ENCODE measurements at places on chromosomes 2 and 18.

DNA sequence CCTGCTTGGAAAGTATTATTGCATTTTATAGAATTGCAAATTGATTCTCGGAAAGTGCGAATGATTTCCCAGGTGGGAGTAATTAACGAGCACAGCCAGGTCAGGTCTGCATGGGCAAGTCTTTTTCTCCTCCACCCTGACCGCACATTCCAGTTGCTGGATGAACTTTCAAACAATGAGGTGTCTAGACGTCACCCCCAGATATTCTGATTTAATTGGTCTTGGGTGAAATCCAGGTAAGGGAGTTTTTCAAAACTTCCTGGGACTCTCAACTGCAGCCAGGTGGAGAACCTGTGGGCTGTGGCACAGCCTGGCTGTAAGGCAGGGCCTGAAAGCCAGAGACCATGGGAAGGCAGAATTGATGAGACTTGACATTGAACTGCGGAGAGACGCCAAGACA lies 15.9 kb upstream of the RNF152 start:
- DNase-seq: no peak

DNA sequence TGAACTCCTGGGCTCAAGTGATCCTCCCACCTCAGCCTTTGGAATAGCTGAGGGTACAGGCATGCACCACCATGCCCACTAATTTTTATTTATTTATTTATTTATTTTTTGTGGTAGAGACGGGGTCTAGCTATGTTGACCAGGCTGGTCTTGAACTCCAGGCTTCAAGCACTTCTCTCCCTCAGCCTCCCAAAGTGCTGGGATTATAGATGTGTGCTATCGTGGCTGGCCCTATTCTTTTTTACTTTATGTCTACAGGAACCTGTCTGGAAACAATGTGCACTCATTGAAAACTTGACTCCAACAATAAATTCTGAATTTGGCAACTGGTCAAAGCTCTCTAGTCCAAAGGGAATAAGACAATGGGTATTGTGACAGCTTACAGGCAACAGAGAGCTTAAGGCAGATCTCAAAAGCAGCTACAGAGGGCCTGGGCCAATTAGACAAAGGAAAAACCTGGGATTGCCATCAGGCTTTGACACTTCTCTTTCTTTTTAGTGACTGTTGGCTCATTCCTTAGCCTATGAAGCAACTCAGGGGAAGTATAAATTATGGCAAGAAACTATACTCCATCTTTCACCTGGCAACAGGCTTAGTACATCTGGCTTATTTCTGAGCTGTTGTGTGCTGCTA lies 55.1 kb upstream of the RAPGEF4 start:
- DNase-seq: no peak

DNA sequence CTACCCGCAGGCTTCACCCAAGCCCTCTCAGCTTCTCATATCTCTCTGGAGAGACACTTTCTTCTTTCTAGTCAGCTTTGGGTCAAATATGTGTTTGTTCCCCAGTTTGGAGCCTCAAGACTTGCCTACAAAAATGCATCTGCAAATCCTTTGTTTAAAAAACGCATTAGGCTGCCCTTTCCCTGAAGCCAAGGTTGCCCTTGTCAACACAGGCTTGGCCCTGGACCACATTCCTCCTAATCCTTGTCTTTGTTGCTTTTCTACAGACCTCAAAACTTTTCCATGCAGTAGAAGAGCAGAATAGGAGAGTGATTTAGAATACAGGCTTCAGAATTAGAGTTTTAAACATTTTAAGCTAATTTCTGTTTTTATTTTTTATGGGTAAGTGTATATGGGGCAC lies 307.8 kb downstream of the NAPG start:
- DNase-seq: no peak

GRCh38 chr2:95048825-95049682 lies 23.5 kb downstream of the MAL start:
- no peak for DNase-seq

DNA sequence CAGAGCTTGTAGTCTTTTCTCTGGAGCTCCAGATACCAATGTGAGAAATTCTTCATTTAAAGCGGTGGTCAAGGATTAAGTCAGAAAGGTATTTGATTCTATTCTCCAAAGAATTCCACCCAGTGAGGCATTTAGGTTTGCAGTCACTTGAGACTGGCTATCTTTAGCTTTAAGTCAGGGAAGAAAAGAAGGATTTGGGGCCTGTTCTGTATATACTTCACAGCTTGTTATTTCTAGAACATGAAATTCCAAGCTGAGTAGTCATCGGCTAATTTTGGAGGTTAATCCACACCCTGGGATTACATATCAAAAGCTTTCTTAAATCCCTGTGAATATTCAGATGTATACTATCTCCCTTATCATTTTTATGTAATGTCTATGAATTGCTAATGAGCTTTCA lies 39.4 kb downstream of the MYOM1 start:
- no peak for DNase-seq

GRCh38 chr2:225112362-225113126 lies 70.3 kb upstream of the DOCK10 start:
- no peak for DNase-seq

- no peak for DNase-seq
Observed at GRCh38 chr2:28175028-28175427, 217.6 kb upstream of the FOSL2 start.

DNA sequence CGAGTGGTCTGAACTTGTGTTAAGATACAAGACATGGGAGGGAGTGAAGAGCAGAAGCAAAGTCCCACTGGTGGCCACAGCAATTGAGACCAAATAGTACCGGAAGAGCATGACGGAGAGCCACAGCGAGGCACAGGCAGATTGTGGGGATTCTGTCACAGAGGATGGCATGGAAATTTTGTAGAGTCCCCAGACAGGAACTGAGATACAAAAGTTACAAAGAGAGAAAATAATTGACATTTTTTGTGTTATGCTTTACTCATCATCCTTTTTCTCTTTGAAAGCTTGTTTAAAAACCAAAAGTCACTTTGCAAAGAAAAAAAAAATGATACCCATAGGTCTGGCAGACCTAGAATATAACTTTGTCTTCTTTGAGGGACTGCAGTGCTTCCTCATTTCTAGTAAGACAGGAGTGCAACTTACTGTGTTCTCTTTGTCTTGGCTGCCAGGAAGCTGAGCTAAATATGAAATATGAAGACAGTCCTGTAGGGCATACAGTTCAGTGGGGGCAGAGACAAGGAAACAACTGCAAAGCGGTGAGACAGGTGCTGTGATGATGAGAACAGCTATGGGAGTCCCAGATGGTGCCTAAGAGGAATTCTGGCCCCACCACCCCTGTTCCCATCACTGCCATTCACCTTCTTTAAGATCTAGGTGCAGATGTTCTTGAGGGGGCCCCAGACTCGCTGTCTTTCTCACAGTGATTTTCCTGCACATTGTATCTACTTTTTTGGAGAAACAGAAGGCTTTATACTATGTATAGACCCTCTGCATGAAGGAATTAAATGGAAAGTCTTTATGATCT lies 5.2 kb downstream of the ARHGAP25 start:
- peak; percentile 38 for DNase-seq

DNA sequence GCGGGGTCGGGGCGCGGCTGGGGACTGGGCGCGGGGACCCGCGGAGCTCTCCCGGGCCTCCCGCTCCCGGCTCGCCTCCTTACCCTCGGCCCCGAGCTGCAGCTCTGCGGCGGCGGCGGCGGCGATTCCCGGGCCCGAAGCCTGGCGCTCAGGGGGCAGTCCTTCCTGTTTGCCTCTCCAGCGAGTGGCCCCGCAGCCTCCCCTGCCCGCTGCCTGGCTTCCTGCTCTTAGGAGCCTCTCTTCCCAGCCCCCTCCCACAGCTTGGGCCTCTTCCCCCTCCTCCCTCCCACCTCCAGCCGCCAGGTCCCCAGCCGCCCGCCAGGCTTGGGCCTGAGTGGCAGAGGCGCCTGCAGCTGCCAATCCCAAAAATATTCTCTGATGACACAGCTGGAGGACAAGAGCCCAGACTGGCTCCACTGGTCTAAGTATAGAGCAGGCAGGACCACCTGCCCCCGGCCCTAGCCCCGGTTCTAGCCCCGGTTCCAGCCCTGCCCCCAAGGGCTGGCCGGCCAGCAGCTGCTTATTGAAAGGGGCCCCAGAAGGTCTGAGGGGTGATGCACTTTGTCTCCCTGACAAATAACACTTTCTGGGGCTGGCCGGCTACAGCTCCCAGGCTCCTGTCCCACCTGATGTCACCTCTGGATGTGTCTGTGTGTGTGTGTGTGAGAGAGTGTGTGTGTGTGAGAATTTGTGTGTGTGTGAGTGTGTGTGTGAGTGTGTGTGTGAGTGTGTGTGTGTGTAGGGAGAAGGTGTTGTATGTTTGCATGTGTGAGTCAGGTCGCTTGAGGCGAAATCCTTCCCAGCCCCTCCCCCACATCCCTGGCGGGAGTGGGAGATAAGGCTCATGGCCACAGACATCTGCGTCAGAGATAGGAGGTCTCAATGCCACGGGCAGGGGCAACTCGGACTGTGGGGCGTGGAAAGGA lies at the start of gene OBSL1:
OBSL1 (minus strand) TSS at position 229 of the 926 bp plus-strand sequence. CDS start 307 bp downstream, outside the sequence.
- no peak for DNase-seq

- DNase-seq: no peak
Observed at GRCh38 chr2:54406031-54406430, 50.1 kb upstream of the SPTBN1 start.

- DNase-seq: no peak
Observed at GRCh38 chr2:56449449-56449860, 265.7 kb downstream of the CCDC85A start.

DNA sequence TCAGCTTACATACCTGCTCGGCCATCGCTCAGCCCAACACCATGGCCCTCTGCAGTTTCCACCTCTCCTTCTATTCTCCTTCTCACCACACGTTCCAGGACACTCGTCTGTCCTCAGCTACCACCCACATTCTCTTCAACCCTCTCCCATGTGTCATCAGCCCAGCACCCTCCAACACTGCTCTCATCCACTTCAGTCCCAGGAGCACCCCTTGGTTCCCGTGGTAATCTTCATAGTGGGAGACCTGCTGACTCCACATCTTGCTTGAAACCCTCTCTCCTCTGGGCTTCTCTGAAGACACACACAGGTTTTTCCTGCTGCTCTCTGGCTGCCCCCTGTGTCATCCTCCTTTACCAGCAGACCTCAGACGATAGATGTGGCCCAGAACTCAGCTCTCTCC lies 228.7 kb downstream of the GBX2 start:
- DNase-seq: no peak

- DNase-seq: no peak
Observed at GRCh38 chr2:54839461-54840255, 116.2 kb downstream of the EML6 start.

GRCh38 chr2:195199864-195200263 lies 457.2 kb upstream of the SLC39A10 start:
- DNase-seq: no peak

Data from AML-193 (cell line).